H9 (cell line): ENCODE measurements at places on chromosomes 3 and 15. TPM values are rescaled to one million over a fixed set of nuclear protein-coding genes. Genes with fewer than 3 reads are reported as not detected.

GLT8D1 gene
- total RNA-seq = 37.0 and 39.3 TPM in 2 replicates

CATSPER2 gene
- 1.6 and 4.6 TPM in 2 replicates for total RNA-seq

UBAP1L gene
- total RNA-seq = 2.6 and 3.0 TPM in 2 replicates

LRRC15 gene
- total RNA-seq = 0.04 and 0.07 TPM in 2 replicates

ACSBG1 gene
- total RNA-seq = 2.2 and 3.2 TPM in 2 replicates

MYL3 gene
- 0.24 TPM in 2 replicates for total RNA-seq

DNA sequence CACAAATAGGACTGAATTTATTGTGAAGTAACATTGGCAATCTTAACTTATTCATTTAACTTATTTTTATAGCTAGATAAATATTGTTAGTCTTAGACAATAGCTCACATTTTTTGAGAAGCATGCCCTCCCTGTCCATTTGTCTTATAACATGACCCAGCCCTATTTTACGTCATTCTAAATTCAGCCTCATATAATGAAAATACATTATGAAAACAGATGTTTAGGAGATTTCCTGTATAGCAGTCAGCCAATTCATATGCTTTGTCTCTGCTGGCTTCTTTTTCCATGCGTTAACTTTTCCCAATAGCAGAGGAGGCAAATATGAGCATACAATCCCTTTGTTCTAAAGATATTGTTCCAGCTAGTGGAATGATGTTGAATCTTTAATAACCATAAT is 29.3 kb downstream of the CD200 start:
- H3K4me1 ChIP-seq = peaks cover 9% of the 10 kb centered on the region
- no peak for DNase-seq
- H3K27me3 ChIP-seq = no peaks in the 10 kb centered on the region
- no peak overlapping the region for H3K4me3 ChIP-seq

GRCh38 chr3:101518421-101518871 is 5.4 kb upstream of the SENP7 start:
- H3K4me3 ChIP-seq = no peak overlapping the region
- no peak for DNase-seq

- H3K27ac ChIP-seq = no peak overlapping the region
- peaks cover 8% of the 10 kb centered on the region for H3K4me1 ChIP-seq
- H3K36me3 ChIP-seq = peaks cover 4% of the 10 kb centered on the region; the same call in 1 of the 2 replicates
- no peaks in the 10 kb centered on the region for H3K27me3 ChIP-seq
Measured at GRCh38 chr3:71468311-71469137, 115.0 kb downstream of the FOXP1 start.

- H3K36me3 ChIP-seq = no peaks in the 10 kb centered on the region
- DNase-seq = peak; percentile 60
- H3K4me3 ChIP-seq = no peak overlapping the region
- H3K27me3 ChIP-seq = peaks cover 5% of the 10 kb centered on the region; the same call in 1 of the 2 replicates
- H3K4me1 ChIP-seq = peaks cover 4% of the 10 kb centered on the region; the same call in 1 of the 2 replicates
Measured at GRCh38 chr3:193782276-193782647, 189.3 kb downstream of the OPA1 start.

- H3K4me3 ChIP-seq = no peak overlapping the region
- H3K36me3 ChIP-seq = no peaks in the 10 kb centered on the region
- H3K27me3 ChIP-seq = no peaks in the 10 kb centered on the region
- no peaks in the 10 kb centered on the region; the same call in 1 of the 2 replicates for H3K4me1 ChIP-seq
- H3K27ac ChIP-seq = no peak overlapping the region
Measured at GRCh38 chr15:53589520-53590057, 169.9 kb downstream of the WDR72 start.

- H3K36me3 ChIP-seq = no peaks in the 10 kb centered on the region
- H3K27me3 ChIP-seq = peaks cover 1% of the 10 kb centered on the region; the same call in 1 of the 2 replicates
- no peak within 1 kb of the TSS for H3K27ac ChIP-seq
Measured at GRCh38 chr15:68578980-68579935, at the start of gene CORO2B. Gene CORO2B, plus strand, starts transcription at chr15:68578993. Its CDS starts 270 bp downstream, at chr15:68579263.

GRCh38 chr3:71955240-71956068 is 170.5 kb upstream of the PROK2 start:
- H3K4me3 ChIP-seq = no peak overlapping the region
- H3K27me3 ChIP-seq = no peaks in the 10 kb centered on the region
- H3K4me1 ChIP-seq = peaks cover 9% of the 10 kb centered on the region; the same call in 1 of the 2 replicates
- peaks cover 2% of the 10 kb centered on the region; the same call in 1 of the 2 replicates for H3K36me3 ChIP-seq
- H3K27ac ChIP-seq = no peak overlapping the region
- peak; percentile 72 for DNase-seq

DNA sequence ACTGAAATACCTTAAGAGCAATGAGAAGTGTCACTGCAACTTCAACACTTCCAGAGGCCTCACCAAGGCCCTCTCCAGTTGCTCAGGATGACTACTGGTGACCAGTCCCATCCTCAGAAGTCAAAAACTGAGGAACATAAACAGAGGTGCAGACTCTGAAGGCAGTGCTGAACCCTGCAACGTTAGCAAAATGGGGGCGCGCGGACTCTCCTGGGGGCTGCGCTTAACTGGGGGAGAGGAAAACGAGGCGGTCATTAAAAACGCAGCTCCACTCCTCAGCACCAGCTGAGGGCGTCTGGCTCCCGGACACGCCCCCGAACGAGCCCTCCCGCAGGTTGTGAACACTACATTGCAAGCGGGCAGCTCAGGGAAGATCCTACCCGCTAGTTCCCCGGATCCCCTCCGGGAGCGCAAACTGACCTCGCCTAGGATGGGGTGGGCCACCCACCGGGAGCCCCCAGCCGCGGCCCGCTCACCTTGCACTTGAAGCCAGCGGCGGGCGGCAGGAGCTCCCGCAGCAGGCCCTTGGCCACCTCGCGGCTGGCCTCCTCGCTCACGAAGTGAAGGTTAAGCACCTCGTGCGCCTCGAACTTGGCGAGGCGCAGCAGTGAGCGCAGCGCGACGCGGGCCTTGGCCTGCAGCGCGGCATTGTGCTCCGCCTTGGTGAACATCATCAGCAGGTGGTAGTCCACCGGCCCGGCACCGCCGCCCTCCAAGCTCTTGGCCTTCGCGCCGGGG is 711 bp downstream of the XXYLT1 start:
- no peak overlapping the region for H3K27ac ChIP-seq
- H3K27me3 ChIP-seq = no peaks in the 10 kb centered on the region
- H3K36me3 ChIP-seq = peaks cover 16% of the 10 kb centered on the region
- peak overlapping the region; percentile 78 for H3K4me3 ChIP-seq

DNA sequence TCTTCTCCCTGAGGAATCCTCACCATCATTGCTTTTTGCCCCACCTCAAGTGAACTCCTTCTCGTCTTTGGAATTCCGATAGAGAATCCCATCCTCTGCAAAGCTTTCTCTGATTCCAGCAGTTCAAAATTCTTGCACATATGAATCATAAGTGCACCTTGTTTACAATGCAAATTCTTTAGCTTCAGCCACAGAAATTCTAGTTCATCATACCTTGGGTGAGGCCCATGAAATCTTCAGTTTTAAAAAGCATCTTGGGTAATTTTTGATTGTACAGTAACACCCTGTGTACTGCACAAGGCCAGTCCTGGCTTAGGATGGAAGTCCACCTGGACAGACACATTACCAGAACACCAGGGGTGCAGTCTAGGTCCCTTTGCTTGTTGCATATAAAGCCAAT is 30.8 kb downstream of the MDFIC2 start:
- no peaks in the 10 kb centered on the region; the same call in 1 of the 2 replicates for H3K4me1 ChIP-seq
- H3K36me3 ChIP-seq = no peaks in the 10 kb centered on the region; the same call in 1 of the 2 replicates
- DNase-seq = no peak
- no peaks in the 10 kb centered on the region for H3K27me3 ChIP-seq
- H3K4me3 ChIP-seq = no peak overlapping the region

DNA sequence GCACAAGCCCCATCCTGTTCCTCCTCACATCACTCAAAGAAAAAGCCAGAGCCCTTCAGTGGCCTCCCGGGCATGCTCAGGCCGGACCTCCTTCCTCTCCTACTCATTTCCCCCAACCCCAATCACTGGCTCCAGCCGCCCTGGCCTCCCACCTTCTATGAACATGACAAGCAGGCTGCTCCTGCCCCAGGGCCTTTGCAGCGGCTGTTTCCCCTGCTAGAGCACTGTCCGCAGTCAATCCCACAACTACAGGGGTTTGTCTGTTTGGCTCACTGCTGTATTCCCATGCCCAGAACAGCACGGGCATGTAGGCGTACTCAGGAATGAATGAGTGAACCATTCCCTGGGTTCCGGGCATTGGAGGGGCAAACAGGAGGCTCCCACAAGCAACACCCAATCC is 139.8 kb upstream of the PRR20G start:
- DNase-seq = peak; percentile 19
- H3K27ac ChIP-seq = no peak overlapping the region
- H3K36me3 ChIP-seq = no peaks in the 10 kb centered on the region
- no peak overlapping the region for H3K4me3 ChIP-seq
- peaks cover 7% of the 10 kb centered on the region for H3K4me1 ChIP-seq

DNA sequence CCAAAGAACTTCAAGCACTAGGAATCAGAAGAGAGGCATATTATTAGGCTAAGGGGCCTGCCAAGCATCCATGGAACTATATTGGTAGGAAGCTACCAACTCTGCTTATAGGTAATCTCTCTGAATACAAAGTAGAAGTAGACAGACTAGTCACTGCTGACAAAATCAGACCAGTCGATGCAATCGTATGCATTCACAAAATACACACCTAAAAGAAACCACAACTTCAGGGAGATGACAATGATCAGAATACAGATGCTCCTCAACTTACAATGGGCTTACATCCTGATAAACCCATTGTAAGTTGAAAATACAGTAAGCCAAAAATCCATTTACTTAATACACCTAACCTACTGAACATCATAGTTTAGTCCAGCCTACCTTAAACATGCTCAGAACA is 94.7 kb downstream of the FSIP1 start:
- H3K4me1 ChIP-seq = no peaks in the 10 kb centered on the region
- H3K4me3 ChIP-seq = no peak overlapping the region
- H3K27ac ChIP-seq = no peak overlapping the region
- DNase-seq = no peak
- no peaks in the 10 kb centered on the region; the same call in 1 of the 2 replicates for H3K27me3 ChIP-seq
- no peaks in the 10 kb centered on the region for H3K36me3 ChIP-seq

- no peak overlapping the region for H3K27ac ChIP-seq
- H3K27me3 ChIP-seq = no peaks in the 10 kb centered on the region
- H3K4me3 ChIP-seq = peak overlapping the region; percentile 92
- peaks cover 14% of the 10 kb centered on the region; the same call in 1 of the 3 replicates for H3K36me3 ChIP-seq
- no peaks in the 10 kb centered on the region for H3K4me1 ChIP-seq
Measured at GRCh38 chr3:14946236-14946635, 1.1 kb upstream of the NR2C2 start.

DNA sequence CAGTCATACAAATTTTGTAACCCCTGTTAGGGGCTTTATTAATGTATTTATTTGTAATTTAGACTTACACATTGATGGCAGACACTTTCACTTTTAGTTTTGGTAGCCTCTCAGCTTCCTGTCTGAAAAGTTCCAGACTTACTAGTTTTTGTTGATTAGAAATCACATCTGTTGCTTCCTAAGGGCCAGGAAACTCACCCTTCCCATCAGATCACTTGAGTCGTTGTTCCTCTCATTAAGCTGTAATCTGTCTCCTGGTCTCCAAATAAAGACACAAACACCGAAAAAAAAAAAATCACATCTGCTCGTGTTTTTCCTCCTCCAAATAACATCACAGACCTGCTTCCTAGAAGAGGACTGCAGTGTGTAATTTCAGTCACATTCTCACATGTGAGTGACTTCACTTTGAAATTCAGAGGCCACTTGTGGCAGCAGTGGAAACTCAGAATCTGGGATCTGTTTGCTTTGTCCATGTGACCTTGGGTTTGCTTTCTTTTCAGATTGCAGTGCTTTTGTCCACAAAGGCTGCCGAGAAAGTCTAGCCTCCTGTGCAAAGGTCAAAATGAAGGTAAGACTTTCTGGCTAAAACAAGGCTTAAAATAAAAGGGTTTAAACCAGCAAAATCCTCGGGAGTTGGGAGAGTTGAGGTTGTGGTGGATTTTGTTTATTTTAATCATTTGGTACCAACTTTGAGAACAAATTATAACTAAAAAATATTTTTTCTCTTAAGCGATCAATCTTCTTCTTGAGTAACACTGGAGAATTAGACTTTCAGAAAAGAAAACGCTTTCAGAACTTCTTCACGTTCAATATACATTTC is 87.0 kb downstream of the KLHL25 start:
- no peaks in the 10 kb centered on the region; the same call in 1 of the 2 replicates for H3K4me1 ChIP-seq
- no peak overlapping the region for H3K27ac ChIP-seq
- H3K27me3 ChIP-seq = no peaks in the 10 kb centered on the region

GRCh38 chr15:58148633-58149445 is 10.7 kb downstream of the AQP9 start:
- no peaks in the 10 kb centered on the region for H3K4me1 ChIP-seq
- H3K27me3 ChIP-seq = no peaks in the 10 kb centered on the region
- no peaks in the 10 kb centered on the region for H3K36me3 ChIP-seq
- no peak overlapping the region for H3K27ac ChIP-seq
- H3K4me3 ChIP-seq = no peak overlapping the region

- no peaks in the 10 kb centered on the region for H3K4me1 ChIP-seq
- H3K36me3 ChIP-seq = no peaks in the 10 kb centered on the region
- H3K27me3 ChIP-seq = no peaks in the 10 kb centered on the region
- no peak overlapping the region for H3K4me3 ChIP-seq
- H3K27ac ChIP-seq = no peak overlapping the region
- no peak for DNase-seq
Measured at GRCh38 chr15:47431501-47431900, 285.8 kb upstream of the SEMA6D start.

DNA sequence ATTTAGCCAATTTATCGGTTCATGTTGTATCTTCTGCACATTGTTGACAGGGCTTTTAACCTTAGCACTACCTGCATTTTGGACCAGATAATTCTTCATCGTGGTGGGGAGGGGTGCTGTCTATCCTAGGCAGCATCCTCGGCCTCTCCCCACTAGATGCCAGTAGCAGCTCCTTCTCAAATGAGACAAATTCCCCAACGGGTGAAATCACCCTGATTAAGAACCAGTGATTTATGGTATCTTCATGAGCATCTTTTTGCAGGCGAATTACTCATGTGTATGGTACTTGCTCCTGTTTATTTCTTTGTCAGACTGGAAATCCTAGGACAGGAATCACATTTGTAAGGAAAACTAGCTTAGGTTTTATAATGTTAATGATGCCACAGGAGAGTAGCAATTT is 68.0 kb downstream of the C3orf70 start:
- H3K4me3 ChIP-seq = no peak overlapping the region
- no peak for DNase-seq
- H3K36me3 ChIP-seq = no peaks in the 10 kb centered on the region
- H3K4me1 ChIP-seq = no peaks in the 10 kb centered on the region
- H3K27me3 ChIP-seq = no peaks in the 10 kb centered on the region

DNA sequence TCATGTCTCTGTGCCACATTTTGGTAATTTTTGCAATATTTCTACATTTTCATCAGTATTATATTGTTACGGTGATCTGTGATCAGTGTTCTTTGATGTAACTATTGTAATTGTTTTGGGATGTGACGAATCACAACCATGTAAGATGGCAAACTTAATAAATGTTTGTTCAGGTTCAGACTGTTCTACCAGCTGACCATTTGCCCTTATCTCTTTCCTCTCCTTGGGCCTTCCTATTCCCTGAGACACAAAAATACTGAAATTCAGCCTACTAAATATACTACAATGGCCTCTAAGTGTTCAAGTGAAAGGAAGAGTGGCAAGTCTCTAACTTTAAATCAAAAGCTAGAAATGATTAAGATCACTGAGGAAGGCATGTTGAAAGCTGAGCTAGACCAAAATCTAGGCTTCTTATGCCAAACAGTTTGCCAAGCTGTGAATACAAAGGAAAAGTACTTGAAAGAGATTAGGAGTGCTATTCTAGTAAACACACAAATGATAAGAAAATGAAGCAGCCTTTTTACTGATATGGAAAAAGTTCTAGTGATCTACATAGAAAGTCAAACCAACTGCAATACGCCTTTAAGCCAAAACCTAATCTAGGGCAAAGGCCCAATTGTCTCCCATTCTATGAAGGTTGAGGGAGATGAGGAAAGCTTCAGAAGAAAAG is 952.8 kb downstream of the ROBO1 start:
- no peaks in the 10 kb centered on the region for H3K4me1 ChIP-seq
- DNase-seq = no peak
- H3K27ac ChIP-seq = no peak overlapping the region
- H3K27me3 ChIP-seq = no peaks in the 10 kb centered on the region
